Activated naive CD8-positive, alpha-beta T cell treated with anti-CD3 and anti-CD28 coated beads, Interleukin-2, amount 50 U/mL, for 24 hours (primary cell): ENCODE measurements at places on chromosomes 11 and 22.

GRCh38 chr11:111312076-111312475 is 13.7 kb downstream of the POU2AF3 start:
- H3K4me1 ChIP-seq = no peaks in the 10 kb centered on the region
- H3K27me3 ChIP-seq = peaks cover 31% of the 10 kb centered on the region
- H3K36me3 ChIP-seq = peaks cover 2% of the 10 kb centered on the region
- no peak overlapping the region for H3K4me3 ChIP-seq

- H3K4me1 ChIP-seq = peaks cover 3% of the 10 kb centered on the region
- H3K27ac ChIP-seq = no peak overlapping the region
- DNase-seq = no peak
- H3K36me3 ChIP-seq = no peaks in the 10 kb centered on the region
- H3K27me3 ChIP-seq = peaks cover 2% of the 10 kb centered on the region
- H3K4me3 ChIP-seq = no peak overlapping the region
Measured at GRCh38 chr22:43327157-43327438, 16.1 kb downstream of the SCUBE1 start.

GRCh38 chr11:90100431-90100830 is 14.7 kb downstream of the UBTFL1 start:
- H3K36me3 ChIP-seq = no peaks in the 10 kb centered on the region
- H3K4me1 ChIP-seq = peaks cover 8% of the 10 kb centered on the region

- DNase-seq = no peak
- no peak overlapping the region for H3K27ac ChIP-seq
- peaks cover 22% of the 10 kb centered on the region for H3K4me1 ChIP-seq
- H3K4me3 ChIP-seq = no peak overlapping the region
Measured at GRCh38 chr11:68813773-68814172, 27.9 kb downstream of the CPT1A start.
